Activated CD8-positive, alpha-beta memory T cell treated with anti-CD3 and anti-CD28 coated beads for 4 hours (primary cell): ENCODE measurements at places on chromosomes 16 and 17.

DNA sequence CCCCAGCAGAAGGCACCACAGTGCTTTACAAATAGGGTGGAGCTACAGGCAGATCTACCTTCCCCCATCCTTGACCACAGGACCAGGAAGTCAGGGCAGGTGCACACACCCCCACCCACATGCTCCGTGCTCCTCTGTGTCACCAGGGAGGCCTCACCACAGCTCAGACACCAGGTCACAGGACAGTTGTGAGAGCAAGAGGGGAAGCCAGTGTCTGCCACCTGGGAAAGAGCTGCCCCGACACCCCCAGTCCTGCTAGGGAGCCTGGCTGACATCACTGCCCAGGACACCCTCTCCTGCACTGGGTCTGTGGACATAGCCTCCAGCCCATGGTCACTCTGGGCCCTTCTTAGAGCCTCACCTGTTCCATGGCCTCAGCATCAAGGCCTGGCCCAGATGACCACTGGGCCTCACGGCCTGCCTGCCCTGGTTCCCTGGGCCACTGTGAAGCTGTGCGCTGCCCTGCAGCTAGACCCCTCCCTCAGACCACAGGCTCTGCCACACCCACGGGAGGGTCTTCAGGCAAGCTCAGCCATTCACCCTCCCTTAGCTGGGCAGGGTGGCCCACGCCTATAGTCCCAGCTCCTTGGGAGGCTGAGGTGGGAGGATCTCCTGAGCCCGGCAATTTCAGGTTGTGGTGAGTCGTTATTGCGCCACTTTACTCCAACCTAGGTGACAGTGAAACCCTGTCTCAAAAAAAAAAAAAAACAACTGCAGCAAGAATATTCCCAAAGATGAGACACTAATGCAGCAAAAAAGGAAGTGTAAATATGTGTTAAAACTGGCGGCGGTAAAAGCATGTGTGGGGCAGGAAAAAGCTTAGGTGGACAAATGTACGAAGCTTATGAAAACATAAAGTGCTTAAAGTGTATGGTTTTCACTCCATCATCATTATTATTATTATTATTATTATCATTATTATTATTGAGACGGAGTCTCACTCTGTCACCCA is 14.2 kb downstream of the POLR3K start:
- peak; percentile 20 for DNase-seq

DNA sequence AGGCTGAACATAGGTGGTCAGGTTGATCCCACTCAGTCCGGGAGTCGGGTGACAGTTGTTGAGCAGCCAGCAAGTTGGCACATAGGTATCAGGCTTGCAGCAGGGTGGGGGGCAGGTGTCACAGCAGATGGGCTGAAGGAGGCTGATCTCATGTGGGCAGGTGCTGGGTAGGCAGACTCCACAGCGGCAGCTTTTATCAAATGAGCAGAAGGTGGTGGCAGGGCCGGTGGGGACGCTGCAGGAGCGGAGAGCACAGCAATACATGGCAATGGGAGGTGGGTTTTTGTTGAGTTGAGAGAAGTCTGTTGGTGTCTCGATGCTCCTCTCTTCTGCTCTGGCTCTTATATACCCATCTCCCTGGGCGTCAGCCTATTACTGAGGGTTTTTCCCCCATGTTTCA is at the start of gene KRTAP3-1:
TSS of gene KRTAP3-1 (minus strand) at position 318 of the 400 bp plus-strand sequence. CDS start at position 264, 54 bp downstream.
- no peak for DNase-seq

DNA sequence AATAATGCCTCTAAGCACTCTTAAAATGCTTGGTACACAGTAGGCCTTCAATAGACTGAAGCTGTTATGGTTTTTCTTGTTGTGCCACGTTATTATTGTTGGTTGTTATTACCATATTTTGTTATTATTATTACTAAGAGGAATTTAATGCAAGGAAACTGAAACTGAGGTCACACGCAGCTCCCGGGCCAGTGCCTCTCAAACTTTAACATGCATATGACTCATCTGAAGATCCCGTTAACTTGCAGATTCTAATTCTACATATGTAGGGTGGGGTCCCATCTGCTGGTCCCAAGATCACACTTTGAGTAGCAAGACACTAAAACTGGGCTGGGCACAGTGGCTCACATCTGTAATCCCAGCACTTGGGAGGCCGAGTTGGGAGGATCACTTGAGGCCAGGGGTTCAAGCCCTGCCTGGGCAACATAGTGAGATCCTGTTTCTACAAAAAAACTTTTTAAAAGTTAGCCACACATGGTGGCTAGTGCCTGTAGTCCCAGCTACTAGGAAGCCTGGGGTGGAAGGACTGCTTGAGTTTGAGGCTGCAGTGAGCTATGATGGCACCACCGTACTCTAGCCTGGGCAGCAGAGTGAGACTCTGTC is 888 bp downstream of the ACSM5 start:
- no peak for DNase-seq

DNA sequence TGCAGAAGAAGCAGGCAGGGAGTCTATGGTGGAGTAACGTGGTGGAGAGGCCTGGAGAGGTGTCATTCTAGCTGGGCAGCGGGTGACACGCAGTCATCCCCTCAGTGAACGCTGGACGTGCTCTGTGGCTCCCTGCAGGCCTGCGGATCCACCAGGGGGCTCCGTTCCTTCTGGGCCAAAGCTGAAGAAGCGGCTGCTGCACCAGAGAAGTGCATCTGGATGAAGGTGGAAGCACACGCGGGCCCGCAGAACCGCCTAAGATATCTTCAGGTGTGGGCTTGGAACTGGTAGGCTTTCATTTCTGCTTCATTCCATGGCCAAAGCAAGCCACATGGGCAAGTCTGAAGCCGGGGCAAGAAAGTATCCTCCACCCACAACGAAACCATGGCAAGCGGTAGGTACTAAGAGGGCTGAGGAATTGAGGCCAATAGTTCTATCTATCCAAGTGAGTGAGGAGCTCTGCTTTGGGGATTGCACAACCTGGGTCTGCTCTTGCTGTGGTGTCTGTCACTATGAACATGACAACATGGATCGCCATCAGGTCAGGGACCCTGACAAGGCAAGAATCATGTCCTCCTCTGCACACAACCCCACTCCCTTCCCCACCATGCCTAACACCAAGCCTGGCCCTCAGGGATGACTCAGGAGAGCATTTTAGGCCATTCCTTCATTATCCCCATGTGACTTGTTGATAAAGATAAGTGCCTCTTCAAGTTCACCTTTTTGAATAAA is 78.9 kb upstream of the FBXO47 start:
- no peak for DNase-seq

DNA sequence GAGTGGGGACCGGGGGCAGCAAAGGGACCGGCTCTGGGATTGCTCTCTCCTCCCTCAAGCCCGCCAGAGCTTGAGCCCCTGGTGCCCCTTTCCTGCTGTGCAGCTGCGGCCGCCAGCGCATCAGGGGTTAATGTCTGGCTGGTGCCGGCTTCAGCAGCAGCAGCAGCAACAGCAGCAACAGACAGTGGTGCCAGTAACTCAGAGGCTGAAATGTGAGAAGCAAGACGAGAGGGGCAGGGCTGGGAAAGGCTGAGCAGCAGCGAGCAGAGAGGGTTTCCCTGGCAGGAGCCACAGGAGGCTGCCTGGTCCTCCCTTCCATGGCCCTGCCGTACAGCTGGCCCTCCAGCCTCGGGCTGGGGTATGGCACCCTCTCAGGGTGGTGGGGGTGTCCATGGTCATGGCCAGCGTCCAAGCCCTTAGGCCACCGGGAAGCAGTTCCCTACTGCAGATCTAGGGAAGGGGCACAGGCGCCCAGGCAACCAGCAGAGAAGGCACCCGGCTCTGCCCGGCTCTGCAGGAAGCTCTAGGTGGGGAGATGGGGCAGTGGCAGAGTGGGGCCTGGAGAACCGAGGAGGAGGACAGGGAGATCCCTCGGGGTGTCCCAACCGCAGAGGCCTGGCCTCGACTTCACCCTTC is 21.1 kb upstream of the TFAP4 start:
- DNase-seq = no peak

DNA sequence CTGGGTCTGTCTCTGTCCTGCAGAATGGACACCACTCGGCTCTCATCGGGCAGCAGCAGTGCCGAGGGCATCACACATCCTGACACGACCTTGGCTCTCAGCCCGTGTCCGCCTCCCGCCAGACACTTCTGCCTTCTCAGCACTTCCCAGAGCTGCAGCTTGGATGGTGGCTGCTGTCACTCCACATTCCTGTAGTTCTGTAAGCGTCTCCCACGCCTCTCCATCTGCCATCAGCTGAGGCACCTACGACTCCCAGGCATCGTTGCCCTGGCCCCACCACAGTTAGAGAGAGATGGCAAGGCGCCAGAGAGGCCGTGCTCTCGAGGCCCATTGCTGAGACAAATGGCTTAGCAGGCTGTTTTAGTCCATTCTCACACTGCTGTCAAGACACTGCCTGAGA is 195.9 kb upstream of the CHMP6 start:
- no peak for DNase-seq

- no peak for DNase-seq
Measured at GRCh38 chr16:52544703-52545102, 2.2 kb downstream of the TOX3 start.

GRCh38 chr17:19341641-19342610 is 20.6 kb downstream of the B9D1 start:
- no peak for DNase-seq

GRCh38 chr17:67116045-67116575 is 71.8 kb downstream of the CACNG1 start:
- no peak for DNase-seq

DNA sequence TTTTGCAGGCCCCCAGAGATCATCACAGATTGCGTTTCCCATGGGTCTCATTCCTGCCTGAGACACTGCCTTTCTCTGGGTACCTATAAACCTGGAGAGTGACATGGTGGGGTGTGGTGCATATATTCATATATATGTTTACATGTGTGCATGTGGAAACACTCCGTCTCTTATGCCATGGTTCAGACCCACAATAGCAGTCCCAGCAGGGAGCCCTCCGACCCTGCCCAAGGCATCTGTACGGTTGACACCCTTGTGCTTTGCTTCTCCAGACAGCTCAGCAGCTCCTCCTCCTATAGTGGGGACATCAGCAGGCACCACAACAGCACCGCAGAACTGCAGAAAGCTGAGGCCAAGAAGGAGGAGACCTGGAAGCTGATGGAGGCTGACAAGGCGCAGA is 116.8 kb downstream of the ABCC6 start:
- DNase-seq = no peak

GRCh38 chr16:4944333-4945281 is 7.7 kb upstream of the PPL start:
- no peak for DNase-seq

GRCh38 chr17:73043686-73044581 is 48.6 kb downstream of the SLC39A11 start:
- no peak for DNase-seq

DNA sequence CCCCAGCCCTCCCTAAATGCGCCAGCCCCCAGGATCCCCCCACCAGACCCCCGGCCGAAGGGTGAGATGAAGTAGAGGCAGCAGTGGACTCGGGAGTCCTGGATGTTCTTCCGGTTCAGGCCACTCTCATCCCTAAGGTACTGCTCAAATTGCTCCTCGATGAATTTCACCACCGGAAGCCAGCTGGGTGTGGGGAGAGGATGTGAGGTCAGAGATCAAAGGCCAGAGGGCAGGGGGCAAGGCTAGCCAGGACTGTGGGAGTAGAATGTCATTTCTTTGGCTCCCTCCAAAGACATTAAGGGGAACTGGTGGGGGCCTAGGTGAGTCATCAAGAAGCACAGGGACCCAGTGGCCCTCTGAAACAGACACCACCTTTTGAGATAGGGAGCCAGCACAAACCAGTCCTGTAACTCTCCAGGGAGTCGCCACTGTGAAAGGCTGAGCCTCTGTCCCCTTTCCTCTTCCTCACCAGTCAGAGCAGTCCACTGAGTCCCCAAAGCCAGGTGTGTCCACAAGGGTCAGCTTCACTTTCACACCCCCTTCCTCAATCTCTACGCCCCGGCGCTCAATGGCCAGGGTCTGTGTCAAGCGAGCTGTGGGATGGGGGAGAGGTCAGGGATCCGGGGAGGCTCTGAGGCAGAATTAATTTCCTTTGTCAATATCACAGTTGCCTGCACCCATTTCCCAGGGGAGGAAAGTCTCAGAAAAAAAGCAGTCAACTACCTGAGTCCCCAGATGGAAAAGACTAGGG is 895 bp downstream of the SEPTIN1 start:
- no peak for DNase-seq

DNA sequence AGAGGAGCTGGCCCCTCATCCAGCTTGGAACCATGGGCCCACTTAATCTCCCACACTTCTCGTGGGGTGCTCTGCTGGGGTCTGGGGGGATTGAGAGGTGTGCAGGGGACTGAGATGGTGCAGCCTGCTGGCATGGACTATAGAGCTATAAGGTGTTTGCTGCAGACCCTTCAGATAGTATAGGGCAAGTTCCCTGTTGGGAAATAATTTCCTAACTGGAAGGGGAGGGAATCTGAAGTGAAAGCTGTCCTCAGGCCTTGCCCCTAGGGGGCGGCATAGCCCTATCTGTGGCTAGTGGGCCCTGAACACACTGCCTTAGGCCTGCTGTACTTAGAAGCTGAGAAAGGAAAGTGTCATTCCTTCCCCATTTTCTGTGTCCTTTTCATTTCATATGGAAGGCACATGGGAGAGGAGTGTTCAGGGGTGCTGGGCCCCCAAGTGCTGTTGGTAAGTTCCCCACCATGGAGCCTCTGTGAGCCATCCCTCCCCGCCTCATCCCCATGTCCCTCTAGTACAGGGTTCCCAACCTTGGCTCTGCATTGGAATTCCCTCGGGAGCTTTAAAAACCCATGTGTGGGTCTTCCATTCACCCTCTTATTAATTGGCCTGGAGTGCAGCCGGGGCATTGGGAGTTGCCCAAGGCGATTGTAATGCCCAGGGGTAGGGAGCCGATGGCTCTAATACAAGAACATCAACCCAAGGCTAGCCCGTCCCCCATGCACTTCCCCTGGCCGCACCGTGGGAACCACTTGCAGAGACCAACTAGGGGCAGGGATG is 19.7 kb downstream of the GOSR2 start:
- peak; percentile 19 for DNase-seq

DNA sequence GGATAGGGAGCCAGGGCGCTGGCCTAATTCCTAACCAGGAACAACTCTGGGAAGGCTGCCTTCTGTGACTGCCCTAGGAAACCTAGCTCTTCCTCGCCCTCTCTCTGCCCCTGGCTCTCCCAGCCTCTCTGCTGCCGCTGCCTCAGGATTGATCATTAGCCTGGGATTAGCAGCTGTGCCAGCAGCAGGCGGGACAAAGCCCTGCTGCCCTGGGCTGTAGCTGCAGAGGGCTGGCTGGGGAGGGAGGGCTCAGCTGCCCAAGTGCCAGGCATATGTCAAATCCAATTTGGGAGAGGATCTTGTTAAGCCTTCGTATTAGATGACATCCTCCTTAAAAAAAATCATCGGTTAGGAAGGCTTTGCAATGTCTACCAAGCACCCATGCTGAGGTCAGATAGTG is 144.8 kb upstream of the CCL2 start:
- no peak for DNase-seq
